ENCODE measurements at places on chromosomes 2 and 18.

- no peak for DNase-seq
Observed at GRCh38 chr2:51628917-51629316, 597.0 kb upstream of the NRXN1 start.

GRCh38 chr2:28445448-28446258, 50.2 kb upstream of the PLB1 start:
- peak; percentile 71 for DNase-seq

GRCh38 chr2:132797556-132797955, 127.6 kb upstream of the LYPD1 start:
- DNase-seq = no peak

DNA sequence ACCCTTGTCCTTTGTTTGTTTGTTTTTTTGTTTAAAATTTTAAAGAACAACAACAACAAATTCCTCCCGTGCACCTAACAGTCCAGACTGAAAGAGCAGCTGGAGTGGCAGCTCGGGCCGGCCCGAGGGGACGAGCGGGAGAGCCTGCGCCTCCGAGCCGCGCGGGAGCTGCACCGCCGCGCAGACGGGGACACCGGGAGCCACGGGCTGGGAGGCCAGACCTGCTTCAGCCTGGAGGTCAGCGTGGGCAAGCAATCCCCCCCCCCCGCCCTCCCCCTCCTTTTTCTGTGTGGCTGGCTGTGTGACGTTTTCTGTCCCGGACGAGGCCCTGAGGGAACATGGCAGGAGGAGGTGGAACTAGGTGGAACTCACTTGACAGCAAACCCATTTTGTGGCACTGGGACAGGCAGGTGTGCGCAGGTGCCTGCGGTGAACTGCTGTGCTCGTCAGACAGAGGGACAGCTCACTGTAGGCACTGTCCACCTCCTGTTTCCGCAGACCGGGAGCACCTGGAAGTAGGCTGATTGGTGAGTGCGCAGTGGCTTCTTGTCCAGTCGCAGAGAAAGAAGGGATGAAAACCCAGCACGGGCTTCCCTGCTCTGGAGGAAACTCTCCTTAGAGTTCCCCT, 80.6 kb downstream of the MTCL1 start:
- no peak for DNase-seq

GRCh38 chr2:108593547-108594098, 59.4 kb downstream of the LIMS1 start:
- peak; percentile 38 for DNase-seq

- DNase-seq = no peak
Observed at GRCh38 chr2:84866122-84866521, 14.8 kb downstream of the TRABD2A start.

GRCh38 chr2:222941510-222942032, 80.7 kb downstream of the ACSL3 start:
- no peak for DNase-seq

- no peak for DNase-seq
Observed at GRCh38 chr2:241049739-241050623, 51.6 kb downstream of the SNED1 start.

- DNase-seq = no peak
Observed at GRCh38 chr2:24969784-24970183, 2.0 kb downstream of the DNAJC27 start.

GRCh38 chr2:237878-238277, 26.0 kb downstream of the SH3YL1 start:
- no peak for DNase-seq

GRCh38 chr2:217948351-217948791, 54.4 kb downstream of the TNS1 start:
- DNase-seq = no peak

GRCh38 chr2:6452702-6453481, 412.8 kb downstream of the CMPK2 start:
- peak; percentile 5 for DNase-seq

- no peak for DNase-seq
Observed at GRCh38 chr2:224722770-224723169, 6.6 kb upstream of the CCDC195 start.

- no peak for DNase-seq
Observed at GRCh38 chr2:43078781-43079755, 147.3 kb downstream of the ZFP36L2 start.

GRCh38 chr2:191247381-191248057, 2.3 kb downstream of the MYO1B start:
- peak; percentile 91 for DNase-seq

GRCh38 chr2:204871231-204871953, 326.1 kb downstream of the PARD3B start:
- peak; percentile 42 for DNase-seq

- no peak for DNase-seq
Observed at GRCh38 chr2:43636621-43637020, 439 bp upstream of the PLEKHH2 start.

GRCh38 chr2:58110765-58111164, 64.2 kb downstream of the VRK2 start:
- DNase-seq = no peak

DNA sequence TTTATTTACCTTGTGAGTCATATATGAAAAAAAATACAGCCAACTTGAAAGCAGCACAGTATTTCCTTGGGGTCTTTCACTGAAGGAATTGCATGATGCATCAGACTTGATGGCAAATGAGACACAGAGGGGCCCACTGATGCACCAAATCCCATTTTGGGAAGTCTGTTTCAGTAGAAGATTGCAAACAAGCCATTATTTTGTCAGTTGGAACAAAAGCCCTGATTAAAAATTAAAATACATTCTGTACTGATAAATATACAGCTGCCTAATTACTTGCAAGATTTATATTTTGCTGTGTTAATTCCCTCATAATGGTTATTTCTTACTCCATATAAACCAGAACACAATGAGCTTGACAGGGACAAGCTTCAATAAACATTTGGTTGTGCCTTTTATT, 370.4 kb downstream of the SUCLG1 start:
- DNase-seq = no peak

- no peak for DNase-seq
Observed at GRCh38 chr2:201931475-201931874, 102.2 kb upstream of the FZD7 start.

DNA sequence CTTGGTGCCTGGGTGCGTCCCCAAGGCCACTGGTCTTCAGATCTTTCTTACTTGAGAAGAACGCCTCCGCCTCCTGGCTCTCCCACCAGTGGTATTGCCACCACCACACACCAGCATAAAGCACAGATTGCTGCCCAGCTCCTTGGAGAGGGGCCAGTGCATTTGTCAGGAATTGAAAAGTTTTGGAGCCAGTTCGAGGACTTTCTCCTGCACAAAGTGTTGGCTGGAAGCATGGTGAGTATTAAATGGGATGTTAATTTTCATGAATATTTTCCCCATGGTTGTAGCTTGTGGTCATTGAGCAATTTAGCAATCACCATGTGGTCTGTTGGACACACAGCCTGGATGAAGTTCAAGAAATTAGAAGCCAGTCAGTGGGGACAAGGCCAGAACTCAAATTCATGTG, 684.6 kb upstream of the FANCL start:
- peak; percentile 52 for DNase-seq
